ENCODE measurements at places on chromosomes 2 and 18.

- DNase-seq: peak; percentile 51
Measured at GRCh38 chr2:20818820-20819219, 4.1 kb downstream of the LDAH start.

GRCh38 chr2:168718622-168719021 is 83.8 kb upstream of the NOSTRIN start:
- DNase-seq: no peak

GRCh38 chr2:151423760-151424159 is 14.1 kb downstream of the RIF1 start:
- DNase-seq: no peak

- no peak for DNase-seq
Measured at GRCh38 chr2:137535897-137536296, 428.4 kb upstream of the HNMT start.

DNA sequence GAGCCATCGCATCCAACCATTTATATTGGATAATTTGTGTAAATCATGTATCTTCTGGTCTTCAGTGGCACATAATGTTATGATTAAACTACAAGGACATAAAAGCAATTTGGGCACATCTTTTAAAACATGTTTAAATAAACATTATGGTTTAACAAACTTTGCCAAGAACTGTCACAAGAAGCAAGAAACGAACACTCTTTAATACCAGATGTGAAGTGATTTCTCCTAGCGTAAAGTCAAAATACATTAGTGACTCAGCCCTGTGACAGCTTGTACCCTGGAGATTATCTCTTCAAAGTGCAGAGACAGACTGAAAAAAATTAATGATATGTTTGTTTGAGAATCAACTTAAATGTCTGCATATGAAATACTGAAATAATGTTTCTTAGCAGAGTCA is 39.9 kb downstream of the DSEL start:
- peak; percentile 28 for DNase-seq

DNA sequence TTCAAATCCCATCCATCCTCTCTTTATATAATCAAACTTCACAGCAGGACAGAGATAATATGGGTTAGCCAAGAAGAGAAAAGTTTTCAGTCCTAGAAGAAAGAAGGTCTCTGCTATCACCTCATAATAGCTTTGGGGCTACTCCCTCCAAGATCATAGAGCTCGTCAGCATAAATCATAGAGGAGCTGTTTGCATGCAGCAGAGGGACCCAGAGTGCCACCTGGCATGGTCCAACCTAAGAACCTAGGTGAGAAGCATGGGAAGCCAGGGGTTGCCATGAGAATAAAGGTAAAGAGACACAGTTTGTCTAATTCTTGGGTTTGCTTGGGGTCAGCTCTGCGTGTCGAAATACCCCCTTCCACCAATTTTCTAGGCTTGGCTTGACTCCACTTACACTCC is 87.1 kb upstream of the CYP1B1 start:
- no peak for DNase-seq

DNA sequence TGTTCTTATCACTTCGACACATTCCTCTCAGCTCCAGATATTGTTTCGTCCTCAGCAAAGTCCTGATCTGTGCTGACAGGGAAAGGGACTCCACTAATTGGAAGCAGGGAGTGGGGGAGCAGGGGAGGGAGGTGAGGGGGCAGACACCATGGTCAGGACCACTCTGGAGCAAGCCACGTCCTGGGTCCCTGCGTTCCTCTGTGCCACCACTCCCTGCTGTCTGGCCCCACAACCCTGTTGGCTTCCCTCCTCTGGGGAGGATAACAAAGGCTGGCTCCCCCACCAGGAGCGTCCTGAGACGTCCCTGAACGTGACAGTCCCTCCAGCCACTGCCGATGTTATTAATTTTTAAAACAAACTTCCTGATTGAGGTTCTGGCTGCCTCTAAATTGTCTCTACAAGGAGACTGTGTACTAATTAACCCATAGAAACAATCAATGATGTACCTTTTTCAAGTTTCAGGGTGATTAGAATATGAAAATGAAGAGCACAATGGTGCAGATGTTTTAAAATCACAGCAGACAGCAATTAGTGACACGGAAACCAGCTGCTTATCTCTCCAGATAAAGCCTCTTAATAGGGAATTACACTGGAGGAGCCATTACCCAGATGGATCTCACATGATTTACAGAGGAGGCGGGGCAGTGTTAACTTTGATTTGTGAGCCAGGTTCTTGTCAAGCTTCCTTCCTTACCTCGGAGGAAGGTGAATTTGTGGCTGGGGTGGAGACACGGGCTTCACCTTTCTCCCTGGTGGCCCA is 257.5 kb downstream of the SETBP1 start:
- no peak for DNase-seq

DNA sequence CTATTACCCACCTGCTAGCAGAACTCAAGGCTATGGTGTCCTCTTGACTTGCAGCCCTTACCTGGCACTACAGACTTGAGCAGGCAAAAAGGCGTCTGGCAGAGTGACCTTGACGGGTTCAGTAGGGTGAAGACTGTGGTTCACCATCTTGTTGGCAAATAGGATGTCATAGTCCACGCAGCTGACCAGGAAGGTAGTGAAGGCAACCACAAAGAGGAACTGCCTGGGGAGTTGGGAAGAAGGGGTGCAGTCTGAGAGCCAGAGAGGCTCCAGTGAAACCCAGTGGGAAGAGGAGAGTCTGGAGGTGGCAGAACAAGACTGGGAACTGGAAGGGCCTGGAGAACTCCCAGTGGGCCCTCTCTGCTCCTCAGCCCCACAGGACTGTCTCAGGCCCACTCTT is 4.1 kb downstream of the ATG9A start:
- DNase-seq: no peak

- no peak for DNase-seq
Measured at GRCh38 chr2:225398372-225398771, 1.1 kb upstream of the NYAP2 start.

GRCh38 chr2:3466966-3467365 is 52.4 kb downstream of the ADI1 start:
- no peak for DNase-seq

DNA sequence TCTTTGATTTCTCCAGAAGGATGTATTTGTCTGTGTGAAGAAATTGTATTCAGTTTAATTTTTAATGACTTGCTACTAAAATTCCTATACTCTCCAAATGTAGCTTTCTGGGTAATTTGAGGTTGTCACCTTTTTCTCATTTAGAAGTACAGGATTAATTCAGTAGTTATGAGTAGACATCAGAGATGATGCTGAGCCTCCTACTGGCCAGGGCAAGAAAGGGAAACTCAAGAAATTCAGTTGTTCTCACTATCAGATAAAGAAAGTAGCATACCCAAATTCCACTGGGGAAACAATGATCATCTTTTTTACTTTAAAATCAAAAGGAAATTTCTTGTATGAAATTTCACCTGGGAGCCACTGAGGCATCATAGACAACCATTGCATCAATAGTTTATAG is 199.4 kb downstream of the SATB2 start:
- DNase-seq: no peak

DNA sequence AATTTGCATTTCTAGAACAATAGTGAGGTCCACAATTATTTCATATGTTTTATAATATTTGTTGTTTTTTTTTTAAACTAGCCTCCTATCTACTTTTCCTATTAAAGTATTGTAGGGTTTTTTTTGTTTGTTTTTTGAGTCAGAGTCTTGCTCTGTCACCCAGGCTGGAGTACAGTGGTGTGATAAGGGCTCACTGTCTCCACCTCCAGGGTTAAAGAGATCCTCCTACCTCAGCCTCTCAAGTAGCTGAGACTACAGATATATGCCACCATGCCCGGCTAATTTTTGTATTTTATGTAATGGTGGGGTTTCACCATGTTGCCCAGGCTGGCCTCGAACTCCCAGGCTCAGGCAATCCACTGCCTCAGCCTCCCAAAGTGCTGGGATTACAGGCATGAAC is 122.5 kb downstream of the SLC39A10 start:
- DNase-seq: no peak

GRCh38 chr18:47931718-47932103 is 1.3 kb upstream of the SMAD2 start:
- DNase-seq: peak; percentile 9

GRCh38 chr2:120859814-120860578 is 124.3 kb downstream of the GLI2 start:
- no peak for DNase-seq
